ENCODE measurements at places on chromosomes 2 and 18.

DNA sequence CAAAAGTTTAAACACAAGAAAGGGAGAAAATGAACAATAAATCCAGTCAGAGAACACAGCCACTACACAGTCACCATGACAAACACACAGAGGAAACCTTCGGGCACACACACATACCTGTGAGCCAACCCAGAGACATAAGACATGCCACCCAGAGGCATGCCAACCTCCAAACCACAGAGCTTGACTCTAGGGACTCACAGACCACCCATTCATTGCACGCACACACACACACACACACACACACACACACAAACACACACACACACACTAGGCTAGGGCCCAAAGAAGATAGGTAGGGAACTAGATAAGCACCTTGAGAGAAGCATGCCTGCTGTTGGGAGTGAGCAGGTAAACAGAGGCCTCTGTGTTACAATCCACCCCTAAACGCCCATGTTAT is 9.1 kb downstream of the SIX3 start:
- no peak for DNase-seq

- no peak for DNase-seq
Observed at GRCh38 chr2:188089901-188090300, 201.8 kb upstream of the GULP1 start.

- DNase-seq: no peak
Observed at GRCh38 chr2:96083064-96083939, 33.1 kb downstream of the ADRA2B start.

DNA sequence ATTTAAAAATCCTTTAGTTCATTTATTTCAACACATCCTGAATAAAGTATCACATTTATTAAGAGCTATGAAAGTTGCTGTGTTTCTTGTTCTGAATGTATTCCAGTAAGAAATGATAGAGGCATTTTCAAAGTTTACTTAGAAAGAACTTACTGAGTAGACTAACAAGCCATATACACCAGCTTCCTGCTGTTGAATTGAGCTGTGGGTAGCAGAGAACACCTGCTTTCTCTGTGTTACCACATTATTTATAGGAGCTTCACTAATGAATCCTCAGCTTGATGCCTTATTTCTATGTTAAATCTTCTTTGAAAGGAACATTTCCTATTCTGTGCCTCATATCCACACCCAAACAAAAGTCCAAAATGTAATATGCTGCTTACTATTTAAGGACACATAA is 115.4 kb downstream of the CCDC141 start:
- no peak for DNase-seq

- no peak for DNase-seq
Observed at GRCh38 chr18:45565280-45565970, 49.9 kb upstream of the SLC14A2 start.

- no peak for DNase-seq
Observed at GRCh38 chr2:218882461-218882816, 1.8 kb downstream of the WNT10A start.

- no peak for DNase-seq
Observed at GRCh38 chr2:207015901-207016300, 76.6 kb downstream of the CPO start.
